ENCODE measurements at places on chromosomes 3 and 15. TPM values are rescaled to one million over a fixed set of nuclear protein-coding genes. Genes with fewer than 3 reads are reported as not detected.

- DNase-seq, result no peak
These were observed 143.9 kb upstream of the MME start for GRCh38 chr3:154936196-154936595.

DNA sequence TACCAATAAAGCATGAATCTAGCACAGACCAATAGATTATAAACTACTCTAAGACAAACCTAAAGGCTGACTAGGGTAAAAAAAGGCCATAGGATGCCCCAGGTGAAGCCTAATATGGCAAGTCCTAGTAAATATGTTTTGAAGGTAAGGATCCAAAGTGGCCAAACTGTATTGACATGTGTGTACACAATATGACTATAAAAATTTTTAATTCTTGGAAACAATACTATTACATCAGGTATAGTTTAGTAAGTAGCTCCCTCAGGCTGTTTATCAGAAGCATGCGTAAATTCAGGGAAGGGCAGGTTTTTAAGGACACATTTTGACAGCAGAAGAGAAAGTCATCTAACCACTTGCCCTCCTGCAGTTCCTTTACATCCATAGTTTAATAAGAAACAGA is 18.8 kb downstream of the GNB4 start:
- DNase-seq, result no peak

ADAMTS7 gene
- total RNA-seq, result 45.9 TPM

GRCh38 chr3:61669203-61669602 is 107.8 kb downstream of the PTPRG start:
- DNase-seq, result no peak

DNA sequence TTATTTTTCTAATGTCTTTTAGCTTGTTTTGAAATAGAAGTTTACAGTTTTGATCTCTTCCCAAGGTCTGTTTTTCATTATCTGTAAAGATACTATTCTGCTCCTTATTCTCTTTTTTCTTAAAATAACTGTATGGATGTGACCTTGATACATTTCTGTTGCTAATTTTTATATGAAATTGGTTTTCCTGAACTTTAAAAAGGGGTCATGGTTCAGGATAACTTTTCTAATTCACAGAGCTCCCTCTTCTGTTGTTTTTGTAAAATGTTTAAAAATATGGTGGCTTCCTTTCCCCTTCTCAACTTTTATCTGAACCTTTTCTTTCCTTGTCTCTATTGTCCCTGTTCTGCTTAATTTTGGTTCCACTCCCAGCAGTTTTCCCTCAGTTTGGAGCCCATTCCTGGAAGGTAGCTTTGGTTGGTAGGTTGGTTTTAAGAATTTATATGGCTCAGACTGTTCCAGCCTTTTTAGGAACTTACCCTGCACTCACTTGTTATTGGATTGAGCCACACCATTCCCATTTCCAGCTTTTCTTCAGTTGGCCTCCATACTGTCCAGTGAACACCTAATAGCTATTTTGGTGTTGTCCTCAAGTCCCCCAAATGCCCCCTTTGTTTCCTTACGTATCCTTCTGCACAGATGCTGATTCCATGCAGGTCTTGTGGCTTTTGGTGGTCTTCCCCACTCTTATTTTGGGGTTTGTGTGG is 70.3 kb downstream of the SLMAP start:
- DNase-seq, result no peak

Measured in left cardiac atrium (tissue), 4 donors.